Posterior cingulate gyrus (tissue), 11 donors: ENCODE measurements at places on chromosomes 3 and 15.
A peak's percentile ranks its signal among the peaks of the same experiment; 100 is the strongest.

- no peak for DNase-seq
Measured at GRCh38 chr3:127835993-127836882, 13.9 kb upstream of the MGLL start.

GRCh38 chr15:55587321-55588069 is 650 bp downstream of the PYGO1 start:
- peak; percentile 83 for DNase-seq

GRCh38 chr3:169477790-169478189 is 185.7 kb downstream of the MECOM start:
- no peak for DNase-seq

GRCh38 chr15:71390096-71390495 is 274.8 kb downstream of the THSD4 start:
- no peak for DNase-seq

GRCh38 chr3:50644561-50644960 is 27.6 kb downstream of the MAPKAPK3 start:
- DNase-seq = peak; percentile 58

- DNase-seq = no peak
Measured at GRCh38 chr3:38083871-38084333, 44.9 kb downstream of the DLEC1 start.

GRCh38 chr3:66463730-66464511 is 36.9 kb downstream of the LRIG1 start:
- no peak for DNase-seq

- no peak for DNase-seq
Measured at GRCh38 chr3:193742628-193743027, 149.6 kb downstream of the OPA1 start.

DNA sequence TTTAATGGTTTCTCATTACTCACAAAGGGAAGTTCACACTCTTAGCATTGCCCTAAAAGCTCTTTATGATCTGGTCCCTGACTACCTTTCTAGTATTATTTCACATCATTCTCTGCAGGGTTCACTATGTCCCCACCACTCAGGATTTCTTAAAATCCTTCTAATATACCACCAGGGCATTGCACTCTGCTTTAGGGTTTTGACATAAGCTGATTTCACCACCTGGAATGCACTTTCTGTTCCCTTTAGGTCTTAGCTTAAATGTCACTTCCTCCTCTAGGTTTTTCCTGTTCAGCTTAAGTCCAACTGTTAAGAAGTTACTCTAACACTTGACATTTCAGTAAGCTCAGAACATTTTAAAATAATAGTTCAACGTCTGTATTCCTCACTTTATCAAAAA is 81.7 kb downstream of the HCN4 start:
- no peak for DNase-seq

DNA sequence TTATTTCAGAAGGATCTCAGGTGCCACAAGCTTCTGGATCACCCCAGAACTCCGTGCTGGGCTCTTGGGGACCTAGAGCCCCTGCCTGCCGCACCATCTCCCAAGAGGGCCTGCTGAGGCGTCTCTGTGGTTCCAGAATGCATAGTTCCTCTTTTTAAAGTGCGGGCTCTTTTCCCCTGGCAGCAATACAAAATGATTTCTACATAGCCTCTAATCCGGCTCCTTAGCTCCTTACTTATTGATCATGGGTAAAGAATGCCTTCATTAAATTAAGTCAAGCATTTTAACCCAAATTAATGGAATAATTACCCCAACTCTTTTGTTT is 121.9 kb downstream of the ATP10A start:
- DNase-seq = no peak

DNA sequence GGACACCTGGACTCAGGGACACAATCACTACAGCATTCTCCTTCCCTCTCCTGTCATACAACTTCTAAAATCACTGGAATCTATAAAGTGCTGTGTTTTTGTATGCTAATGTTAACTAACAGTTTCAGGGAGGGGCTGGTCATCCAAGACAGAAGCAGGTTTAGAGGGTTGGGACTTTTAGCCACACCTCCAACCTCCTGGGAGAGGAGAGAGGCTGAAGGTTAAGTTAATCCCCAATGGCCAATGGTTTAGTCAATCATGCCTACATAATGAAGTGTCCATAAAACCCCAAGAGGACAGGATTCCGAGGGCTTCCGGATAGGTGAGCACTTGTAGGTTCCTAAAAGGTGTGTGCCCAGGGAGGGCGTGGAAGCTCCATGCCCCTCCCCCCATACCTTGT is 219.3 kb upstream of the CTNNB1 start:
- DNase-seq = no peak

- DNase-seq = no peak
Measured at GRCh38 chr3:113966172-113966571, 18.4 kb downstream of the ZDHHC23 start.

DNA sequence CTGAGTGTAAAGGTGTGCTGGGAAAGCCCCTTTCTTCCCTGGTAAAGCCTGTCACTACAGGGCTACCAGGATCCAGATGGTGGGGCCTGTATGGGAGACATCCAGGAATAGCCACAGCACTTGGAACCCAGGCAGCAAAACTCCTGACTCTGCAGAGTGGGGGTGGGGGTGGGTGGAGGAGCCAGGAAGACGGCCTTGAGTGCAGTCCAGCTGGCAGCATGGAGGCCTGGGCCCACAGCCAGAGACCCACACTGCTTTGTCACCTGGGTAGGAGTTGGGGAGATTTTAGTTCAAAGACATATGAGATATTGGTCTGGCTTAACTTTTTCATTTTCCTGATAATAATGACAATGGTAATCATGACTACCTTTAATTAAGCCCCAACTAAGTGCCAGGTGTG is 116.7 kb upstream of the MRPS22 start:
- DNase-seq = no peak

DNA sequence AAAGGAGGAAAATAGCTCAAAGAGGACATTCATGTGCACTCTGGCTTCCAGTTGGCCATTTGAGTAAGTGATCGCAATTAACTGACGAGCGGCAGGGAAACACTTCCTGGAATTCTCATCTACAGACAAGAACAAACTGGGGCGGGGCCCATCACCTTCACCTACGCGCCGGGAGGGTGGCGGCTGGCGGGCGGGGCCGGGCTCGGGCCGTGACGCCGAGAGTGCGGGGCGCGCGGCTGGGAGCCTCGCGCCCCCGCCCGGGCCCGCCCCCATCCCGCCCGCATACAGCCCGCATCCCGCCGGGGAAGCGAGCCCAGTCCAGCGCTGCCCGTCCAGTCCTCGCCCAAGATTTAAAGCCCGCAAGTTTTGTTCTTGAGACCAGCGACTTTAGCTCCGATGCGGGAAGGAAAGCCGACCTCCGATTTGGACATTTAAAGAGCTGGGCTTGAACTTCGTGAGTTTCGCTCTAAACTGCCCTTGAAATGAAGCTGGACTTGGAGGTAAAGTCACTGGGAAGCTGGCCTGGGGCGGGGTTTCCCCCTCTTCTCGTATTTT is at the start of gene B3GNT5:
B3GNT5 (plus strand) TSS at position 281 of the 555 bp plus-strand sequence. CDS start 16,546 bp downstream, outside the sequence.
- no peak for DNase-seq

DNA sequence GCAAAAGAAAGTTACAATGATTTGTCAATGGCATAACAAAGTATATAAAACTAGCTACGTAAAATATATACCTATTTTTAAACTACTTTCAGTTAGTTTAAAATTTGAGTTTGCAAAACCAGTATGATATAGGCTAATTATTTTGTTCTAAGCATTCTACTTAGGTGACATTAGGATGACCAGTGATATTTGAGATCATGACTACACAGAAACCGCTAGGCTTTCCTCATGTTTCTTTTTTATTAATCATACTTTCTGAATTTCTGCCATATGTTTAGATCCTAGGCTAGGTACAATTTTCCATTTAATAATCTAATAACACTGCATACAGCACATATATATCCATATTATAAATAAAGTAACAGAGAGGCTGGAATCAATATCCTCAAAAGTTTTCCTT is 52.4 kb upstream of the XRN1 start:
- DNase-seq = no peak

- DNase-seq = no peak
Measured at GRCh38 chr3:106440672-106441071, 571.9 kb upstream of the CBLB start.

- no peak for DNase-seq
Measured at GRCh38 chr3:88410259-88410658, 260.5 kb downstream of the C3orf38 start.

DNA sequence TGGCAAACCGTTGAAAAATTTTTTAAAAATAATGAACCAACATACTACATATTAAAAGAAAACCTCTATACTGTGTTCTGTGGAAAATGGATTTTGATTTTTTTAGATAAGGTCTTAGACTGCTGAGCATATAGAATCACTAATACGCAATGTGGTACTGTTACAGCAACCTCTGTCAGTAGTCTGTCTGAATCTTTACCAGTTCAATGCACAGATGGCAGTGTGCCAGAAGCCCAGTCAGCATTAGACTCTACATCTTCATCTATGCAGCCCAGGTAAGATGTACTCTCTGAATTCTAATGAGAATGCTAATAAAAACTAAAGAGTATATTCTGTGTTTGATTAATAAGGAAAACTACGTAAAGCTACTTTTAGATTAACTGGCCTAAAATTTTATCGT is 31.3 kb upstream of the FAH start:
- no peak for DNase-seq

- DNase-seq = no peak
Measured at GRCh38 chr3:119230071-119230470, 10.6 kb downstream of the B4GALT4 start.

DNA sequence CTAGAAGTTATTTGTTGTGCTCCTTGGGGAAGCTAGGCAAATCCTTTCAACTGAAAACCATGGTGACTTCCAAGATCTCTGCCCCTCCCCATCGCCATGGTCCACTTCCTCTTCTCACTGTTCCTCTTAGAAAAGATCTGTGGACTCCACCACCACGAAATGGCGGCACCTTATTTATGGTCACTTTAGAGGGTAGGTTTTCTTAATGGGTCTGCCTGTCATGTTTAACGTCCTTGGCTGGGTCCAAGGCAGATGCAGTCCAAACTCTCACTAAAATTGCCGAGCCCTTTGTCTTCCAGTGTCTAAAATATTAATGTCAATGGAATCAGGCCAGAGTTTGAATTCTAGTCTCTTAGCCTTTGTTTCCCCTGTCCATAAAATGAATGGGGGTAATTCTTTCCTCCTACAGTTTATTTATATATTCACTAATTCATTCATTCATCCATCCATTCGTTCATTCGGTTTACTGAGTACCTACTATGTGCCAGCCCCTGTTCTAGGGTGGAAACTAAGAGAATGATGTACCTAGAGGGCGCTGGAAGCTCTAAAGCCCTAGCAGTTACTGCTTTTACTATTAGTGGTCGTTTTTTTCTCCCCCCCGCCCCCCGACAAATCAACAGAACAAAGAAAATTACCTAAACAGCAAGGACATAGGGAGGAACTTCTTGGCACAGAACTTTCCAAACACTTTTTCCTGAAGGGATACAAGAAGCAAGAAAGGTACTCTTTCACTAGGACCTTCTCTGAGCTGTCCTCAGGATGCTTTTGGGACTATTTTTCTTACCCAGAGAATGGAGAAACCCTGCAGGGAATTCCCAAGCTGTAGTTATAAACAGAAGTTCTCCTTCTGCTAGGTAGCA is 657 bp downstream of the PATL2 start:
- DNase-seq = no peak

- no peak for DNase-seq
Measured at GRCh38 chr3:31530039-31530959, 2.4 kb upstream of the STT3B start.

DNA sequence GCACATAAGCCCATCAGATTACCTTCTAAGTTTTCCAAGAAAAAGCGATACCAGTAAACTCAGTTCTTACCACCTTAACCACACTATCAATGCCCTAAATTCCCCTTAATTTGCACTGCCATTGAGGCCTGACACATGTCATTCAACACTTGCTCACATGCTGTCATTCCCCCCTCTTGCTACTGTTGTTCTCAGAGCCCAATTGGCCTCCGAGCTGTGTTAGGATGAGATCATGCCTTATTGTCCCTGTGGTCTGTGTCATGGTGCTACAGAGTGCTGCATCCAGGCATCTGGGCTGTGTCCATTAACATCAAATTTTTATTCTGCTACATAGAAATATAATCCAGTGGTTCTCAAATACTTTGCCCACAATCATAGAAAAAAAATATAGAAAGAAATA is 213.6 kb downstream of the SSR3 start:
- DNase-seq = no peak

DNA sequence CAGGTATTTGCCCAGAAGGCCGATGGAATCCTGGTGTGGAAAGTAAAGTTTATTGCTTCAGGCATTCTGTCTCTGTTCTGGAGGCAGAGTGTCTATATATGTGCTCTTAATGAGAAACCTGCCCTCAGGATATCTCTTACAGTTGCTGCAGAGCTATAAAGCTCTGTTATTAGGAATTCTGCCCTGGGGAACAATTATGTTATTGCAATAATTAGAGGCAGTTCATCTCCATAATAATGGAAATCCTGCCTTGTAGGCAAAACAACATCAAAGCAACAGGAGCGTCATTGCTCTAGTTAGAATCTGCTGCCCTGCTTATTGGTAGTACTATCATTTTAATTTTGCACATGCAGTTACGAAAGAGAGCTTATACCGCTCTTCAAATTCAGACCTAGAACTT is 175.6 kb downstream of the IL5RA start:
- no peak for DNase-seq

DNA sequence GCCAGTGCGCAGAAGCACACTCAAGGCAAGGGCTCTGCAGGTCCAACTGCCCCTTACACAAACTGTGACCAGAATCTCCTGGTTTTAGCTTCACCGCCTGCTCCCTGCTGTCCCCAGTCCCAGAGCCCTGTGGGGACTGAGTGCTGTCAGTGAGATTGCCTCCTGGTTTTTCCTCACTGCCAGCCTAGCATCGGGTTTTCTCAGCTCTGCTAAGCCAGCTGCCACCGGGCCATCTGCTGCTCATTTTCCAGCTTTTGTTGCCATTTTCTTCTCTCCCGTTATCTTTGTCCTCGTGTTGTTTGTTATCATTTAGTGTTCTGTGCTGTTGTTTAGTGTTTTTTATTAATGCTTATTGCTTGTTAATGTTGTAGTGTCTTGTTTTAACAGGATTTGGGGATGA is 79.5 kb upstream of the BLM start:
- DNase-seq = no peak

DNA sequence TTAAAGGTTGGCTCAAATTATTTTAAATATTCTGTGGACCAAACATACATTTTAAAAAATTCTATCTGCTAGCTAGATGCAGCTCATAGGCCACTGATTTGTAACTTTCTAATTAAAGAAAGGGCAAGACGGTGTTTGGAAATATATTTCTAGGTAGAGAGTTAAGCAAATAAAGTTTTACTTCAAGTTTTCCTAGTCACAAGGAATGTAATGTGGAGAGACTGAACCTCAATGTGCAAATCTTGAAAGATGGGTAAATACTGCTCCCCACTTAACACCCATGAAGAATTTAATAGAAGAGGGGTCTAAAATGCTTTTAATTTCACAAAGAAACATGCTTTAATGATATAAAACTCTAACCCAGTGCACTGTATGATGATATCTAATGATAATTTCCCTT is 175.2 kb downstream of the TIGIT start:
- DNase-seq = no peak
